ENCODE measurements at places on chromosomes 13 and 19. TPM values are rescaled to one million over a fixed set of nuclear protein-coding genes. Genes with fewer than 3 reads are reported as not detected.

KCNC3 gene
- 11.1 TPM for total RNA-seq

DNA sequence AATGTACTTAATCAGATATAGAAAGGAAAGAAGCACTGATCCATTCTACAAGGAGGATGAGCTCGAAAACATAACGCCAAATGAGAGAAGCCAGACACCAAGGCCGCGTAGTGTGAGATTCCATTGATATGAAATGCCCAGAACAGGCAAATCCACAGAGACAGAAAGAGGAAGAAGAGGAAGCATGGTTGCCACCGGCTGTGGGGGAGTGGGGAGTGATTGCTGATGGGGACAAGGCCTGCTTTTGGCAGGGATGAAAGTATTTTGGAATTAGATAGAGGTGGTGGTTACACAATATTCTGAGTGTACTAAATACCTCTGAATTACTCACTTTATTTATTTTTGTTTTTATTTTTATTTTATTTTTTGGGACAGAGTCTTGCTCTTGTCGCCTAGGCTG, 50.2 kb upstream of the KLF2 start:
- H3K36me3 ChIP-seq, result no peaks in the 10 kb centered on the region
- no peak for DNase-seq
- H3K4me3 ChIP-seq, result no peak overlapping the region
- H3K27me3 ChIP-seq, result no peaks in the 10 kb centered on the region
- no peak overlapping the region for H3K27ac ChIP-seq
- no peaks in the 10 kb centered on the region for H3K4me1 ChIP-seq

- no peak overlapping the region for H3K4me3 ChIP-seq
- no peaks in the 10 kb centered on the region for H3K27me3 ChIP-seq
- no peak for DNase-seq
Measured at GRCh38 chr13:97544031-97544765, 110.2 kb downstream of the RAP2A start.

GRCh38 chr13:106700439-106700838, 132.5 kb upstream of the ARGLU1 start:
- H3K4me1 ChIP-seq, result no peaks in the 10 kb centered on the region
- no peaks in the 10 kb centered on the region for H3K36me3 ChIP-seq
- H3K4me3 ChIP-seq, result no peak overlapping the region
- H3K27ac ChIP-seq, result no peak overlapping the region
- no peaks in the 10 kb centered on the region for H3K27me3 ChIP-seq

- no peaks in the 10 kb centered on the region for H3K4me1 ChIP-seq
- DNase-seq, result no peak
- H3K36me3 ChIP-seq, result no peaks in the 10 kb centered on the region
- H3K4me3 ChIP-seq, result no peak overlapping the region
- no peak overlapping the region for H3K27ac ChIP-seq
Measured at GRCh38 chr13:68714292-68714691, 1393.3 kb upstream of the ATXN8OS start.

DNA sequence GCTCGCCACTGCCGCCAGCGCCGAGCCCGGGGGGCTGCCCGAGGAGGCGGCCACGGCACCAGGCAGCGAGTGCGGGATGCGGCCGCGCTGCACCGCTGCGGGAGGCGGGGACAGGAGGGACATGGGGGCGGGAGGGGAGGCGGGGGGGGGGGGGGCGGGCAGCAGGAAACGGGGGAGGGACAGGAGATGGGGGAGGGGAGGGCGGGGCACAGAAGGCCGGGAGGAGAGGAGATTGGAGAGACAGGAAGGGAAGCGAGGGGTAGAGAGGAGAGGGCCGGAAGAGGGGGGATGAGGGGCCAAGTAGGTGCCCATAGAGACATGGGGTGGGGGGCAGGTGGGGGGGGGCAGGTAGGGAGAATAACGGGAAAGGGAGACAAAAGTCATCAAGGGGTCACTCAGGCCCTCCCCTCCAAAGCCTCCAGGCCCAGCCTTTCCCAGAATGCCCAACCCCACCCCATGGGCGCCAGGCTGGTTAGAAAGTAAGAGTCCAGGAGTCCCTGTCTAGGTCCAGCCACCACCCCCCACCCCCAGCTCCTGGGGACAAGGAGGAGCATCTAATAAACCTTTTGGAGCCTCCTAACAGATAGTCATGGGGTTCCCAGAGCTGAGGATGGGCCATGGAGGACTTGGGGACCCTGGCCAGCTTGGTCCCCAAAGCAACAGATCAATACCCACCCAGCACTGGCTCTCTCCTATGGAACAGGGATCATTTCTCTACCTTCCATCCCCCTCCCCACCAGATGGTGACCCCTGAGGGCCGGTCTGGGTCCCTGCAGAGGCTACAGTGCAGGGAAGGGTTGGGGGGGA, 9.5 kb downstream of the NR2F6 start:
- H3K27me3 ChIP-seq, result no peaks in the 10 kb centered on the region
- peak overlapping the region; percentile 64 for H3K27ac ChIP-seq
- no peaks in the 10 kb centered on the region for H3K4me1 ChIP-seq
- DNase-seq, result no peak

DNA sequence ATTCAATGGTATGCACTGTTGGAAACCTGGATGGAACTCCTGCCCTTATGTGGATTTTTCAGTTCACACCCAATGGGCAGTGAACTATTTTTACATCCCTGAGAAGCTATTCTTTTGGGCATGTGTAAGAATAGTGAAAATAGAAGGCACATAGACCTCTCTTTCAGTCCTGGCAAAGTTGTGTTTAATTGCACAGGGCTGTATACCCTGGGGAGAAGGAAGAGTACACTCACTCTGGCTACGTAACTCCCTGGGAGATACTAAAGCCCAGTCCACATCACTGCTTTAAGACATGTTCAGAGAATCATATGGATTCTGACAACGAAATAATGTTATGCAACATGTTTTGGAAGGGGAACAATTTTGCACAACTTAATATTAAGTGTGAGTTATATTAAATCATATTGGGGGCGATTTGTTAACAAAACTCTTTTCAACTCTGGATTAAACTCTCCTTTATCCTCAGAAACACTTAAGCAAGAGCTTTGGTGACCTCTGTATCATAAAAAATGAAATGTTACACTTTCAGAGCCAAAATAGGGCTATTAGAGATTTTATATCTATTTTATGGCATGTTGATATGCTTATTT, 166.1 kb downstream of the DCT start:
- no peaks in the 10 kb centered on the region for H3K36me3 ChIP-seq
- no peak for DNase-seq
- no peaks in the 10 kb centered on the region for H3K27me3 ChIP-seq
- H3K4me1 ChIP-seq, result peaks cover 4% of the 10 kb centered on the region
- H3K4me3 ChIP-seq, result no peak overlapping the region

ZGLP1 gene
- 5.3 TPM for total RNA-seq

- H3K4me1 ChIP-seq, result no peaks in the 10 kb centered on the region
- H3K36me3 ChIP-seq, result no peaks in the 10 kb centered on the region
- H3K27me3 ChIP-seq, result no peaks in the 10 kb centered on the region
Measured at GRCh38 chr19:6292006-6292405, 12.2 kb upstream of the MLLT1 start.

SLC25A41 gene
- total RNA-seq, result not detected

GRCh38 chr19:35782589-35782988, 7.2 kb downstream of the ARHGAP33 start:
- H3K27ac ChIP-seq, result no peak overlapping the region
- peaks cover 27% of the 10 kb centered on the region for H3K36me3 ChIP-seq
- H3K27me3 ChIP-seq, result no peaks in the 10 kb centered on the region
- no peaks in the 10 kb centered on the region for H3K4me1 ChIP-seq
- DNase-seq, result no peak

IPO5 gene
- 124 TPM for total RNA-seq

- H3K27ac ChIP-seq, result no peak overlapping the region
- H3K4me1 ChIP-seq, result no peaks in the 10 kb centered on the region
- DNase-seq, result no peak
- no peak overlapping the region for H3K4me3 ChIP-seq
- peaks cover 2% of the 10 kb centered on the region for H3K27me3 ChIP-seq
- H3K36me3 ChIP-seq, result no peaks in the 10 kb centered on the region
Measured at GRCh38 chr13:112910616-112911280, 58.3 kb upstream of the MCF2L start.

DNA sequence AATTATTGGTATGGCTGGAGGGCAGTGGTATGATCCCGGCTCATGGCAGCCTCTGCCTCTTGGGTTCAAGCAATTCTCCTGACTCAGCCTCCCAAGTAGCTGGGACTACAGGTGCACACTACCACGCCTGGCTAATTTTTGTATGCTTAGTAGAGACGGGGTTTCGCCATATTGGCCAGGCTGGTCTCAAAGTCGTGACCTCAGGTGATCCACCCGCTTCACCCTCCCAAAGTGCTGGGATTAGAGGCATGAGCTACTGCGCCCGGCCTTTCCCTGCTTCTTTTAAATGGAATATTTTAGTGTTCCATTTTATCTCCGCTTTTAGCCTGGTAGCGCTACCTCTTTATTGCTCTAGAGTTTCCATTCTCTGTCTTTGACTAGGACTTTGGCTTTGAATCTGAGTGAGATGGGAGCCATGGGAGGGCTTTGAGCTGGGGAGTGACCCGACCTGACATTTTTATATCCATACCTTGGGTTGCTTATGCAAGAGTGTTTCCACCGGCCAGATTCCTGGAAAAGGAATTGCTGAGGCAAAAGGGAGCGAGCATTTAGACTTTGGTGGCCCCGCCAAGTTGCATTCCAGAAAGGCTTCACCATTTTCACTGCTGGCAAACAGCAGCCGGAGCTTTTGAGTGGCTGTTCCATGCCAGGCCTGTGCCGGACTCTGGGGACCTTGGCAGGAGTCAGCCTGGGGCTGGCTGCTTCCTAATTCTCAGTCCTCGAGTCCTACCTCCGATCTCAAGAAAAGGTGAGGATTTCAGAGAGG, 22.9 kb downstream of the BICRA start:
- no peak for DNase-seq
- H3K4me3 ChIP-seq, result no peak overlapping the region
- no peaks in the 10 kb centered on the region for H3K4me1 ChIP-seq
- H3K36me3 ChIP-seq, result no peaks in the 10 kb centered on the region
- no peaks in the 10 kb centered on the region for H3K27me3 ChIP-seq

MCEMP1 gene
- total RNA-seq, result not detected

GRCh38 chr19:18430417-18431144, 7.4 kb downstream of the ISYNA1 start:
- no peaks in the 10 kb centered on the region for H3K27me3 ChIP-seq
- H3K27ac ChIP-seq, result no peak overlapping the region
- no peak overlapping the region for H3K4me3 ChIP-seq
- no peak for DNase-seq

DNA sequence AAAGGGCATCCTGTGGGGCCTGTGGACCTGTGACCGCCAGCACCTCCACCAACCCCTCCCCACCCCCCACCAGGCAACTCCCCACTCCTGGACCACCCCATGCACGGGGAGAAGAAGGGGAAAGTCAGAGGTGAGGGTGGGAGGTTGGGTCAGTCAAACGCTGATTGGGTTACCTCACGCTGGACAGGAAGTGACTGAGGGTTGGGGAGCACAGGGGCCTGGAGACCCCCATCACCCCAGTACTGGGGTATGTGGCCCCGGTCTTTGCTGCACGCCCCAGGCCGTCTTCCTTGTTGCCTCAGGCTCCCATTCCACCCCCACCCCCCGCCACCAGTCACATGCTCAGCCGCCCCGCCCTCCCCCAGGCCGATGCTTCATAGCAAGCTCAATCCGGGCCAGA, 59.0 kb downstream of the COLGALT1 start:
- H3K27me3 ChIP-seq, result no peaks in the 10 kb centered on the region
- H3K27ac ChIP-seq, result no peak overlapping the region
- H3K36me3 ChIP-seq, result no peaks in the 10 kb centered on the region
- no peak for DNase-seq

ZNF726 gene
- total RNA-seq, result 3.3 TPM

CEACAM3 gene
- not detected for total RNA-seq

DNA sequence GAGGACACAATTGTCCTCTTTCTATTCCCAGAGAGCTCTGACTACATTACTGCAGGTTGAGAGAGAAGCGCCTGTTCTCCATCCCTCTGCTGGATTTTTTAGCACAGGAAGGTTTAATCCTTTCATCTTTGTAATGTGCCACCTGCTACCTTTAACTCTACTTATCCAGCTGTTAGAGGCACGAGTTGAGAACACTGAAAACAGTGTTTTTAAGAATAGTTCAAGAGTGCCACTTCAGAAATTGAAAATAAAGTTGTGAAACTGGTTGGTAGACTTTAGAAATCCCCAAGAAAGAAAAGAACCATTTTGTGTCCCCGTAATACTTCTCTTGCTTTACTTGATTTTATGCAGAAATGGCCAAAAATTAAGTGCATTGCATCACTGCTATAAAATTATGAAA, 20.6 kb downstream of the FREM2 start:
- H3K36me3 ChIP-seq, result no peaks in the 10 kb centered on the region
- no peak for DNase-seq
- no peaks in the 10 kb centered on the region for H3K27me3 ChIP-seq

DNA sequence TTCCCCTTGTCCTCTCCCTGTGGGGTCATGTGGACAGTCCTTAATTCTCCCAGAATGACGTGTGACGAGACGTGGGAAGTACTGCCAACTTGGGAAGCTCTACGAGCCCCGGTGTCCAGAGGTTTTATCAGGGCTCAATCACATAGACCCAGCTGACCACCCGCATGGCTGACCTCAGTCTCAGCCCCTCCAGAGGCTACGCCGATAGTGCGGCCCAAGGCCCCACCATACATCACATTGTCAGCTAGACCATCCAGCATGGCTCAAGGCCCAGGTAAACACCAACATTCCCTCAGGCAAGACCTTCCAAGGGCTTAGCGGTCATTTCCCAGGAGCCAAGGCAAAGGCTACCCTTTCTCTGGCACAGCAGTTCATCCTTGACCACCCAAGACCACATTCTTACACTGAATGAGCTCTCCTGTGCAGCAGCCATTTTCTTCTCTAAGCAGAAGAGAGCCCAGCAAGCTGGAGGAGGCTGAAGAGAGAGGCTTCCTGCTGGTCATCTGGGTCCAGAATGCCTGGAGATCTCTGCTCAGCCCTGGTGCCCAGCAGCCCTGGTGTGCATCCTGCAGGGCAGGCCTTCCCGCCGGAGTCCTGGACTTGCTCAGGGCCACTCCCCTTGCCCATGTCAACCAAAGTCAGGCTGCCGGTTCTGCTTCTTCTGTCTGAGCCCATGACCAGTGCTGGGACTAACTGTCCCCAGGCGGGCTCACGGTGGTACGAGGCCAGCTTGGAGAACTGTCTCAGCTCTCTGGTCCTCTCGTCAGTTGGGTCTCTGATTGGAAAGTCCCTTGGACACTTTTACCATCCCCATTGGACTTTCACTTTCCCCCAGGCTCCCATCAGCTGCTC, 7.9 kb upstream of the F10 start:
- no peak overlapping the region for H3K4me3 ChIP-seq
- H3K36me3 ChIP-seq, result no peaks in the 10 kb centered on the region
- H3K4me1 ChIP-seq, result peaks cover 4% of the 10 kb centered on the region
- H3K27ac ChIP-seq, result no peak overlapping the region
- H3K27me3 ChIP-seq, result peaks cover 3% of the 10 kb centered on the region
- no peak for DNase-seq

- no peaks in the 10 kb centered on the region for H3K4me1 ChIP-seq
- no peaks in the 10 kb centered on the region for H3K27me3 ChIP-seq
- no peak overlapping the region for H3K4me3 ChIP-seq
Measured at GRCh38 chr13:32136061-32136460, 104.5 kb downstream of the FRY start.

DNA sequence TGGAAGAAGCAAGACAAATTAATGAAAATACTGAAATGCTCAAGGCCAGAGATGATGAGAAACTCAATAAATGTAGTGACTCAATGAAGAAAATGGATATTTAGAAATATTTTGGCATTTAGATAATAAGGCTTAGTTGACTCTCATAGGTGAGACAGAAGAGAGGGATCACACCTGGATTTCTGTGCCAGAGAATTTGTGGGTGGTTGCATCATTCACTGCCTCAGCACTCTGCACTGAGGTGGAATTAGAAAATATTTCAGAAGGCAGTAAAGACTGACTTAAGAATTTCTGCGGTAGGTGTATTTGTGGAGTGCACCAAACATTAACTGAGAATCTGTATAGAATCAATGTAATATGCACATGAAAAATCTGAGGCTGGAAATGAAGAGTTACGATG, 848.3 kb upstream of the PCDH9 start:
- H3K4me1 ChIP-seq, result no peaks in the 10 kb centered on the region
- H3K4me3 ChIP-seq, result no peak overlapping the region
- H3K36me3 ChIP-seq, result no peaks in the 10 kb centered on the region
- no peak overlapping the region for H3K27ac ChIP-seq
